Fibroblast of upper back skin (primary cell): ENCODE measurements at places on chromosomes 3 and 15.
A peak's percentile ranks its signal among the peaks of the same experiment; 100 is the strongest.

- DNase-seq = peak; percentile 25
These were observed 194.0 kb upstream of the SLITRK3 start for GRCh38 chr3:165390166-165390565.

DNA sequence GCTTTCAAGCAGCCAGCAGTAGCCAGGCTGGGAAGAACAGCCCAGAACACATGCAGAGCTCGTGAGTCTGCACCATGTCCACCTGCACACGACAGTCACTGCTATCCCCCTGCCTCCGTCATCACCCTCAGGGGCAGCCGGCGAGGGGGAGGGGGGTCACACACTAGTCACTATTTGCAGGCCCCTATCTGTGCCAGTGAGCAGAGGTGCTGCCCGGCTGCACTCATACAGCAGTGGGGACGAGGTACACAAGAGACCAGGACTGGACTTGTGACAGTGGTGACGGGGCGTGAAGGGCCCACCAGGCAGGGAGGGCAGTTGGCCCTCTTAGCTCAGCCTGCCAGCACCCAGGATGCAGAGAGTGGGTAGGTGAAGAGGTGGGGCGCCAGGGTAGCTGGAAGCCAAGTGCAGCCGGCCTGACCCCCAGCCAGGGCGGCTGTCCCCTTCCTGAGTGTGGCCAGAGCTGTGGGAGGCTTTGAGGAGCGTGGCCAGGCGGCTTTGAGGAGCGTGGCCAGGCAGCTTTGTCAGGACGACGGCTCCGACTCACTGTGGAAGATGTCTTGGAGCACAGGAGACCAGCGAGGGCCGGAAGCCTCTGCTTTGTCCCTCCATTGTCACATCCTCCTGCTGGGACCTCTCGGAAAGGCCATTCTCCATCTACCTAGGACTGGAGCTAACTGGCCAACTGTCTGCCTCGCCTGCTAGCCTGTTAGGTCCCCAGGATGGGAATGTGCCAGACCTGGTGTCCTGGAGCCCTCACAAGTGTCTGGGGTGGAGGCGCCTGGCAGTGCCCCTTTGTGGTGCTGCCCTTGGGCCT, 52.1 kb upstream of the FGD5 start:
- no peak for DNase-seq

DNA sequence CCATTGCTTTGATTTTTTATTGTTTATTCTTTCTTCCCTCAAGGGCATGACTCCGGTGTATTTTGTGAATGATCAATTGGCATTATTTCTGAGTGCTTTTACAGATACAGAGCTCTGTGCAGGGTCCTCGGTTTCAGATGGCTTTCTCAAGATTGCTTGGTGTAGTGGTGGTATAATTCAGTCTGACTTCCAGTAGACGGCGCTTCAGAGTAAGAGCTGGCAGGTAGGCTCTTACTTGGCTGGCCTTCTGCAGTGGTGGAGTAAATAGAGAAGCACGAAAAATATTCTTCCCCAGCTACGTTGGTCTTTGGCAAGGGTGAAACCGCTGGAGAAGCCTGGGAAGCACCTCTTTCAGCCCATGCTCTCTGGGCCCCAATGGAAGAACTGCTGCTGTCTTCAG, 723.0 kb upstream of the BCHE start:
- DNase-seq = no peak

DNA sequence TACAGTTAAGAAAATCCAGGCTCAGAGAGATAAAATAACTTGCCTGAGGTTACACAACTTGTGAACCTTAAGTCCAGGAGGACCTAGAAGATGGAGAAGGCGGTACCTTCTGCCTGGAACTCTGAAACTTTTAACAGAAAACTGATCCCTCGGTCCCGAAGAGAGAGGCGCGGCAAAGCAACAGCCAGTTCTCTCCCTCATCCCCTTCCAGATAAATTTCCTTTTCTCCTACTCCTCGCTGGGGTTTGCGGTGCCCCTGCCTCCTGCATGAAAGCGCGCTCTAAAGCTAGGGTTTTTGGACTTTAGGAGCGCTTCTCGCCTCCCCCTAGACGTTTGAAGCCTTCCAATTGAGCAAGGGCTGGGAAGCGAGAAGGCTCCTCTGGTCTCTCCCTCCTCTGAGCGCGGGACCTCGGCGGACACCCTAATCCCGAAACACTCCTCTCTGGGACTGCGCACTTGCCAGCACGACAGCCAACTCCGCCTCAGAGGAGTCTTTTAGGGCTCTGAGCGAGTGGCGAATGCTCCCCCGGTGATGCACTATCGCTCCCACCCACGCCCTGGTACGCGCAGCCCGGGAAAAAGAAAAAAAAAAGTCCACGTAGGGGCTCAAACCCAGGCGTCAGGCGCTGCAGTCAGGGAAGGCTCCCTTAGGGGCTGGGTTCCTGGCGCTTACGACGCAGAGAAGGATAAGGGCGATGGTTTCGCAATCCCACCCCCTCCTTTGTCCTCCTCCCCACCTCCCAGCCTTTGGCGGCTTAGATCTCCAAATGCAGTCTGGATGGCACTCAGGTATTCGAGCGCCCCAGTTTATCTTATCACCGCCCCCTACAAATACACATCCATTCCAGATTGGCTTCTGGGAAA, 7.9 kb upstream of the EOMES start:
- DNase-seq = no peak

DNA sequence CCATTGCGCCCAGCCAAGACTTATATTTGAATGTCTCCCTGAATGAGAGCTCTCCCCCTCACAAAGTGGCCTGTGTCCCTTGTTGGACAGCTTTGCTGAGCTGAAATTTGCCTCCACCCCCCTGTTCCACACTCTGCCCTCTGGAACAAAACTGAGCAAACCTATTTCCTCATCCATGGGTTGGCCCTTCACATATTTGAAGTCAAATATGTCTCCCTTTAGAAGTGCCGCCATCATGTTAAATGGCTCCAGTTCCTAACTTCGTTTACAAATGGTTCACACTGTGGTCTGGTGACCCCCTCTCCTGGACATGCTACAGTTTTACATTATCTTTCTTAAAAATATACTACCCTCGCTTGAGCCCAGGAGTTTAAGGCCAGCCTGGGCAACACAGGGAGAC, 4.6 kb downstream of the PLIN1 start:
- DNase-seq = no peak
